ENCODE measurements at places on chromosomes 4 and X.
A peak's percentile ranks its signal among the peaks of the same experiment; 100 is the strongest.

GRCh38 chr4:3384391-3384770 is 57.4 kb upstream of the HGFAC start:
- no peak for DNase-seq

- peak; percentile 49 for DNase-seq
Observed at GRCh38 chr4:106717091-106717490, 319.0 kb downstream of the DKK2 start.

- DNase-seq = no peak
Observed at GRCh38 chr4:74630551-74630950, 163.8 kb downstream of the BTC start.

- DNase-seq = no peak
Observed at GRCh38 chr4:17072483-17072882, 174.0 kb upstream of the LDB2 start.

- DNase-seq = no peak
Observed at GRCh38 chrX:95505721-95506120, 1178.9 kb upstream of the DIAPH2 start.

DNA sequence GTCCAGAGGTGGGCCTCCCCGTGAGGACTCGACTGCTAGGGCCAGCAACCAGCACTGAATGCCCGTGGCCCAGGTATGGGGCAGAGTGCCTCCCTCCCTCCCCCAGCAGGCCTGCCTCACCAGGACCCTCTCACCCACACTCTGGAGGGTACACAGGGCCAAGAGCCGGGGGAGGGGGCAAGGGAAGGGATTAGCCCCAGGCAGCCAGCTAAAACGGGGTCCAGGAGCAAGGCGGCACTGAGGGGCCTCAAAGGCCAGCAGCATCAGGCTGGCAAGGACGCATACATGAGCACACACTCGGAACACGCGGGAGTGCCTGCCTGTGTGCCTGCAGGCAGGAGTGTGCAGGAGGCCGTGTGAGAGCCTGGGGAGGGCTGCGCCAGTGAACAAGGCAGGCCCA is 18.3 kb upstream of the DUSP9 start:
- no peak for DNase-seq

DNA sequence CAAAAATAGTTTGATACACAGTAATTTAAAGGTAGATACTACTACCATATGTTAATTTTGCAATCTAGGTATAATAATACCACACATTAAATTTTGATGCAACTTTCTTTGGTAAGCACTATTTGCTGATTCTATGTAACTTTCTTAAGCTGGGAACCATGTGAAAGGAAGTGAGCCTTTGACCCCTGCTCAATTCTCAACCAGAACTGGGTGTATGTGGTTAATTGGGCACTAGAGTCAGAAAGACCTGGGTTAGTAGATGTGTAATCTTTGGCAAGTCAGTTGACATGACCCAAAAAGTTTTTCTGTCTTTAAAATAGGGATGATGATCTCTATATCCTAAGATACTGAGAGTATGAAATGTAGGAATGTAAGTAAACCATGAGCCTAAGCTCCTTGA is 22.4 kb downstream of the TLR2 start:
- DNase-seq = no peak

GRCh38 chr4:91990726-91991125 is 313.0 kb upstream of the GRID2 start:
- DNase-seq = no peak

DNA sequence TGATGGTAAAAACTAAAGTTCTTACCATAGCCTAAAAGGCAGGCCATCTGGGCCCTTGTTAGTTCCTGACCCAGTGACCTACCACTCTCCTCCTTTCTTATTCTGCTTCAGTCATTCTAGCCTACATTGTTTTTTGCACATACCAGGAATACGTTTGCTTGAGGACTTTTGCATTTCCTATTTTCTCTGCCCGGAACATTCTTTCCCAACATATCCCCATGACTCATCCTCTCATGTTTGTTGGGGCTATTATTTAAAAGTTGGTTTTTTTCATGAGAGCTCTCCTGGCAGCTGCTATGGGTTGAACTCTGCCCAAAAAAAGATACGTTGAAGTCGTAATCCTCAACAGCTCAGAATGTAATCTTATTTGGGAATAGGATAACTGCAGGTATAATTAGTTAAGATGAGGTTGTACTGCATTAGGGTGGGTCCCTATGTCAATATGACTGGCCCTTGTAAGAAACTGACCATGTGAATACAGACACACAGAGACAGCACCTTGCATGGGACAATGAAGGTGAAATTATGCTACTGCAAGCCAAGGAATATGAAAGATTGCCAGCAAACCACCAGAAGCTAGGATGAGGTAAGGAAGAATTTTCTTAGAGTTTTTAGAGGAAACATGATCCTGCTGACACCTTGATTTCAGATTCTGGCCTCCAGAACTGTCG is 138.3 kb upstream of the PDHA2 start:
- DNase-seq = no peak

- no peak for DNase-seq
Observed at GRCh38 chr4:101855239-101855638, 64.7 kb downstream of the BANK1 start.

GRCh38 chr4:47413521-47413920 is 50.0 kb downstream of the COMMD8 start:
- DNase-seq = no peak

DNA sequence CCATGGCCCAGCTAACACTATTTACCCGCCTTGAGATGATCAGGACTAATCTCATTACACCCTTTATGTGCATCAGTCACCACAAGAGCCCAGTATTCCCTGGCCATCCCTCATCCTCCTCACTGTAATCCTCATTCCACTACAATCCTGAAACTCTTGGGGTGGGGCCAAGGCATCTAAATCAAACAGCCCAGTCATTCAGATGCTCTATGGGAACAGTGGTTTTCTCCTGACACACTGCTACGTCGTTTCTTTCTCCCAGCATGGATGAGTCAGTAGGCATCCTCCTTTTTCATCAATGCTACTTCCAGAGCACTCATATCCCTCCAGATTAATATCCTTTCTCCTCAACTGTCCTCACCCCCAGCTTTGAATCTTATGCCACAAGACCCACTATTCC is 5.6 kb downstream of the SDAD1 start:
- DNase-seq = peak; percentile 94

GRCh38 chr4:105951198-105951597 is 55.9 kb downstream of the NPNT start:
- DNase-seq = peak; percentile 23

- no peak for DNase-seq
Observed at GRCh38 chrX:46967547-46967946, 55.3 kb downstream of the JADE3 start.

DNA sequence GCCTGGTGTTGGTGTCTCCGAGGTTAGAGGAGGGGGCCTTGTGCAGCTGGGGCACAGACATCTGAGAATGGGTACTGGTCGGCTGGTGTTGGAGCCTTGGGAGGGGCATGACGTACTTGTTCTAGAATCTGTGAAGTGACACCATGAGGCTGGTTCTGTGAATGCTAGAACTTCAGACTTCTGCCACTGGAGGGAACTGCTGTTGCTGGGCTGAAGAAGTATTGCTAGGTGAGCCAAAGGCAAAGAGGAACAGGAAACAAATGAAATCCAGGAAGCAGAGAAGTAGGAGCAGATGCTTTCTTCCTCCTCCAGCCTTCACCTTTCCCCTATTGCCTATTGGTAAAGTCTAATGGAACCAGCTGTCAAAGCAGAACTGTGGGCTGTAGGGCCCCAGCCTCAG is 120.9 kb upstream of the DDIT4L start:
- no peak for DNase-seq

DNA sequence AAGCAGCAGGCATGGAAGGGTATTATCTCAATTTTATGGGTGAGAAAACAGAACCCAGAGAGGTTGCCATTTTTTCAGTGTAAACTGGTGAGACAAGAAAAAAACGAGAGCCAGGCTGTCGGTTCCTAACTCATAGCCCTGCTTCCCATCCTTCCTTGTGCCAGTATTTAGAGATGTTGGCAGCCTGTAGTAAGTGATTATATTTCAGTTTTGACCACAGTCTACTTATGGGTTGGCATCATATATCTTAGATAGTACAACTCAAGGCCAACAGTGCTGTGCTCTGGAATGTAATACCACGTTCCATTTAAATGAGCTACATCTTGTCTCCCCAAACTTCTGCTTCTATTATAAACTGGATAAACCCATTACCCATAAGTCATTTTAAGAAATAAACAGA is 40.8 kb downstream of the XK start:
- DNase-seq = no peak

DNA sequence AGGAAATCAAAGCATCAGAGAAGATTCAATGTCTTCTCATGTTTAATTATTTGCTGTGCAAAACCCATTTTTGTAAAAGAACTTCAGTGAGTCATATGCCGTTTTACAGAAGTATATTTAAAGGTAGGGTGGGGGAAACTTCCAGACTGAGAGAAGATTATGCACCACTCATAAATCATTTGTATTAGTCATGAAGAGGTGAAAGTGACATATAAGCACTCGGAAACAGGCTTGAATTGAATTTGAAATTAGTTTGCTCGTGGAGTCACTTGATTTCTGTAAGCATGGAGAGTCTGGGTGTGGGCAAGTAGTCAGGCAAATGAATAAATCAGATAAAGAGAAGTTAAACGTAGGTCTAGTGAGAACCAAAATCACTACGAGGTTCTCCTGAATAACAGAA is 335.1 kb downstream of the ANK2 start:
- peak; percentile 84 for DNase-seq

GRCh38 chr4:113784497-113785250 is 23.1 kb upstream of the CAMK2D start:
- DNase-seq = peak; percentile 98

- DNase-seq = no peak
Observed at GRCh38 chr4:94889523-94889922, 131.8 kb downstream of the BMPR1B start.

DNA sequence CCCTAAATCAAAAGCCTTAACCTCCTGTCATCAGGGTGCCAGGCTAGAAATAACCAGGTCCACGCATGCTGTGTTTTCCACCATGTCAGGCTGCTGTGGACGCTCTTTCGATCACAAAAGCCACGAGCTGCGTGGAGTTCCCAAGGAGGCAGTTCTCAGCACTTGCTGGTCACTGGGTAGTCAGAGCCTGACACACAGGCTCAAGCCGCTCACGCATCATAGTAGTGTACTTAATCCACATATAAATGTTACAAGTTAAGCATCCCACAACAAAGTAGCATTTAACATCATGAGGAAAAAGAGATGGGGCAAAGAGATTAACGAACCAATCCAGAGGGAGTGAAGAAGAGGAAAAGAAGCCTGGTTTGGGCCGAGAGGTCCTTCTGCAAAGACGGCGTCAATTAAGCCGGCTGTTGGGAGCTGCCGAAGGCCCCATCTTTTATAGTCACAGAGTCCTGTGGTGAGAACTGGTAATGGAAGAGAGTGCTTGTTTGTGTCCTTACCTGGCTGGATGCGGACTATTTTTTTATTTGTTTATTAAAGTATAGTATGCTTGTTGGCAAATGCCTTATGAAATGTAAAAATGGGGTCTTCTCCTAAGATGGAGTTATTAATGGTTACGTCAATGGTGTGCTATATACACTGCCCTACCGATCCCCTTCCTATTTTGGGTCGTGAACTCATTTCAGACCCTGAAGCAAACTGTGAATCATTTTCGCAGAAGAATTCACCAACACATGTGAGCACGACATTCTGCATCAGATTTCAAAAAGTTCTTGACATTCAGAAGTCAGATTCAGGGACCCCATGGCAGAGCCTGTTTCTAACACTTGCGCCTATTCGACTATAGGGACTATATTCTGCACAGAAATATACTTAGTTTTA is 675 bp downstream of the PRIMPOL start:
- DNase-seq = no peak

DNA sequence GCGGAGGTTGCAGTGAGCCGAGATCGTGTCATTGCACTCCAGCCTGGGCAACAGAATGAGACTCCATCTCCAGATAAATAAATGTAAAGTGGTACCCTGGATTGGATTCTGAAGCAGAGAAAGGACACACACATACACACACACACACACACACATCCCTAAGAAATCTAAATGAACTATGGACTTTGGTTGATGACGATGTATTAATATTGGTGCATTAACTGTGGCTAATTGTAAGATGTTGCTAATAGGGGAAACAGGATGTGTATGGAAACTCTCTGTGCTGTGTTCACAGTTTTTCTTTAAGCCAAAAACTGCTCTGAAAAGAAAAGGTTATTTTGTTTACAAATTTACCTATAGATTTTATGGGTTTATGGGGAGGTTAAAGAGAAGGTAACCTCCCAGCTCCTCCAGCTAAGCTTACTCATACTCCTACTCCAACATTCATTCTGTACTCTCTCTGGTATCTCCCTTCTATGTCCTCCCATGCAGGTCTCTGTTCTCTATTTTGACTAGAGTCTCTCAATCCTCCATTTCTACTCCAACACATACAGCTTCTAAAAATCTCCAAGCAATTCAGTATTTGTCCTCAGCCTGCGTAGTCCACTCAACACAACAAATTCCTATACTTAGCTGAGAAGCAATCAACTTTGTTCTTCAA is 46.5 kb upstream of the RELL1 start:
- no peak for DNase-seq

- no peak for DNase-seq
Observed at GRCh38 chrX:106649523-106650428, 38.0 kb downstream of the RADX start.

- no peak for DNase-seq
Observed at GRCh38 chr4:105357258-105357980, 116.4 kb downstream of the PPA2 start.

GRCh38 chrX:108224218-108224617 is 132.6 kb downstream of the ATG4A start:
- DNase-seq = no peak

DNA sequence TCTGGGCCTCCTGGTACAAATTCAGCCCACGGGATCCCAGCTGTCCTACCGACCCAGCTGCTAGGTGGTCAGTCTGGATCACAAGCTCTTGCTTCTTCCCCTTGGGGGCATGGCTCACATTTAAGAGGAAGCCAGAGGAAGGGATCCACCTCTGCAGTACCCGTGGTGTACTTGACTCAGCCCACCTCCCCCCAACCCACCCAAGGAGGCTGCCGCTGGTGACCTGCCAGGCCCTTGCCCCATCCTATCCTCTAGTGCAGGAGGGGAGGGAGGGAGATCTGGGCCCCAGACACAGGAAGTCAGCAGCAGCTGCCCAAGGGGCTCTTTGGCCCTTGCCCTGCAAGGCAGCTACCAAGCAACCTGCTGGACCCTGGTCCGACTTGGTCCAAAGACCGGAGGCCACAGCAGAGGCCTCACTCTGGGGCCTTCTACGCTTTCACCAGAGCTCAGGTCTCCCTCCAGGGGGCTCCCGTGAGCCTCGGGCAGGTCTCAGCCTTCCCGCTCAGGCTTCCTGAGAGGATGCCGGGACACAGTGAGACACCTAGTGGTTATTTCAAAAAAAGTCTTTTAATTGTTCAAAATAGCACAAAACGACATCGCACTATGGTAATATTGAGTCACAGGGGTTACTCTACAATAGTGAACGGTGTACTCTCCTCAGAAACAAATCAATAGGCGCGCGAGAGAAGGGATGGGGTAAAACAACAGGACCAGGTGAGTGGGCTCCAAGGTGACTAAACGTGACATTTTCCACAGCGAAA is 2.7 kb upstream of the RENBP start:
- peak; percentile 74 for DNase-seq

DNA sequence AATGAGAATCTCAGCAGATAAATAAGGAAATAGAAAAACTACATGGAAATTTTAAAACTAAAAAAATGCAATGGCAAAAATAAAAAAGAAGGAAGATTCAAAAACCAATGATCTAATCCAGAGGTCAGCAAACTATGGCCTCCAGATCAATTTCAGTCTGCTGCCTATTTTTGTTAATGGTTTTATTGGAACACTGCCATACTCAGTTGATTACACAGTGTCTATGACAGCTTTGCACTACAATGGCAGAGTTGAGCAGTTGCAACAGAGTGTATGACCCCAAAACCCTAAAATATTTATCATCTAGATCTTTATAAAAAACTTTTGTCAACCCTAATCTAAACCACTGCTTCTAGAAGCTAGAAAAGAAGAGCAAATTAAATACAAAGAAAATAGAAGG is 170.3 kb downstream of the RAB28 start:
- DNase-seq = no peak

Data from fibroblast of skin of abdomen (primary cell).